ENCODE measurements at places on chromosomes 16 and 17.

DNA sequence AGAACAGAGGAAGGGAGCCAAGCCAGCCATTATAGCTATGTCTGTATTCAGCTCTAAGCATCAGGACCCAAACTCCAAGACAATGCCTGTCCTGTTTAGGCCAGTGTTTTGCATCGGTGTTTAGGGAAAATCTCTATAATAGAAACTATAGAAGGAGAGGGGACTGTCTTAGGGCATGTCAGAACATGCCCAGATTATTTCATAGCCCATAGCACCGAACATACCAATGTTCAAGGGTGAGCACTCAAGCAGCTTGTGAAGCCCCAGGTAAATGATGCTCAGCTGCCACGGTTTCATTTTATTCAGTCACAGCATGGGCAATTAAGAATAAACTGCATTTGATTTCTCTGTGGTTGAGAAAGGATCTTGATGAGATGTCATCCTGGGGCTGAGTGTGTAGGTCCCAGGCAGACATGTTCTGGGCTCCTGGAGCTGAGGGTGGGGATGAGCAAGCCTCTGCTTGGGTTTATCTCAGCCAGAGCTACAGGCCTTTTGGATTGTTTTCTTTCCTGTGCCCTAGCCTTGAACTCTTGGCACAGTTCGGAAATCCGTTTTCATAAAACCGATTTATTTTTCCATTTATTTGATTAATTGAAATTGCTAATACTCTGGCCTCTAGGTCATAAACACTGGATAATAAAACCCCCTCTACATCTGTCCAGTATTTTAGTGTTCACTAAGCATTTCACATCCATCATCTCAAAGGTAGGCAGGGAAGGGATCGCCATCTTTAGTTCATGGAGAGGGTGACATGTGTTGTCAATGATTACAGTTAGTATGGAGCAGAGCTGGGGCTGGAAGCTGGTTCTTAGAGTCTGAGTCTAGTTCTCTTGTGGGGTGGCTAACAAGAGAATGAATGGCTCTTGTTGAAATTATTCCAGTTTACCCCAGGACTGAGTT is 290.7 kb upstream of the ASIC2 start:
- DNase-seq = no peak

DNA sequence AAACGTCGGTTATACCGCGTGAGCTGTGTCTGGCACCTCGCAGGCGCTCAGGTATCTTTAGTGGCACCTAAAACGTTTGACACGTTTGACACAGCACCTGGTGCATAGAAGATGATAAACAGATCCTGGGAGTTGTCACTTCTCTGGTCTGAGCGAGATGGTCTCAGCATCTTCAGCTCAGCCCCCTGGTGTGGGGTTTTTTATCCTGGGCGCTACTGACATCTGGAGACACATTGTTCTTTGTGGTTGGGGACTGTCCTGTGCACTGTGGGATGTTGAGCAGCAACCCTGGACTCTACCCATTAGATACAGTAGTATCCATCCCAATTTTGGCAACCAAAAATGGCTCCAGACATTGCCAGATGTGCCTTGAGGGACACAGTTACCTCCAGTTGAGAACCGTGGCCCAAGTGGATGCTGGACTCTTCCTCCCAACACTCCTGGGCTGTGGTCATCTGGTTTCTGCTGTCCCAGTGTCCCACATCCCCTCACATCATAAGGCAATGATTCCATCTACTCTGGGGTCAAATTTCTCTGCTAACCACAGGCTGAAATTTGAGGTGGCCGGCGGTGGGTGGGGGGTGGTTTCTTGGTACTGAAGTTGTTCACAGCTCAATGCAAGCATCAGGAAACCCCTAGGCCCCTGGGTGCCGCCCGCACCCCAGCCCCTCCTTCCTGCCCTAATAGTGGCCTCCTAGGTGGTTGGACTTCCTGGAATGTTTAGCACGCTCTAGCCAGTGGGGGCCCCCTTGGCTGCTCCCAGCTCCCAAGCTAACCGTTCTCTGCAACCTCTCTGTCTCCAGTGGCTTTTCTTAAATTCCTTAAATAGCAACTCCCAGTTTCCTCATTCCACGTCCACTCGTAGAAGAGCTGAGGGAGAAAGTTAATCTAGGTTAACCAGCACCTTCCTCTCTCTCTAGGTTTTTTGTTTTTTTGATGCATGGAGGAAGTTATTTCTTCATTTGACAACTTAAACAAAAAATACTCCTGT is 124.8 kb downstream of the ABCC1 start:
- DNase-seq = no peak

DNA sequence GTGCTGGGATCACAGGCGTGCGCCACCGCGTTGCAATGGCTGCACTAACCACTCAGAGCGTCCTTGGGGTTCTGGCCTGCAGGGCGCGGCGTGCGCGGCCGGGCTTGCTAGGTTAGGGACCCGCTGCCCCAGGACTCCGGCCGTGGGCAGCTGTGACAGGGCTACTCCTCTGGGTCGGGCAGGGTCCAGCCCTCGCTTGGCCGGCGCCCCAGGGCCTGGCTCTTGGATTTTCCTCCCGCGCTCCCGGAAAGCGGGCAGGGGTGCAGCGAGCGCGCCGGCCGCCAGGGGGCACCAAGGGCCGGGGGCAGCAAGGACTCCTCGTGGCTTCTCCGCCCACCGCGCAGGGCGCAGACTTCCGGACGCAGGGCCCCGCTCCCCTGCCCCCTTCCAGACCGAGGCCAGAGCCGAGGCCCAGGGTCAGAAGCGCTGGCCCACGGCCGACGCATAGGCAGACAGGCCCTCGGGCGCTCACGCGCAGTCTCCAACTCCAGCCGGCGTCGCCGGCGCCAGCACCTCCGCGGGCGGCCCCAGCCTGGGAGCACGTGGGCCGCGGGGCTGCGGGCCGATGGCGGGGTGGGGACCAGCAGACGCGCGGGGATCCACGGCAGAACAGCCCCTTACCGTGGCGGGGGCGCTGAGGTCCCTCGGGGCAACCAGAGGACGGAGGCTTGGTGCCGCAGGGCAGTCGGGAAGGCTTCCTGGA is 355 bp downstream of the TLE7 start:
- no peak for DNase-seq

- no peak for DNase-seq
Observed at GRCh38 chr17:80385046-80385445, 29.9 kb upstream of the ENDOV start.

GRCh38 chr17:170130-170670 is 11.2 kb downstream of the DOC2B start:
- DNase-seq = no peak

Data from NCI-H1048 (cell line).